ENCODE measurements at places on chromosomes 7 and 10.

GRCh38 chr7:39727231-39728012, 104.0 kb downstream of the RALA start:
- DNase-seq = no peak

DNA sequence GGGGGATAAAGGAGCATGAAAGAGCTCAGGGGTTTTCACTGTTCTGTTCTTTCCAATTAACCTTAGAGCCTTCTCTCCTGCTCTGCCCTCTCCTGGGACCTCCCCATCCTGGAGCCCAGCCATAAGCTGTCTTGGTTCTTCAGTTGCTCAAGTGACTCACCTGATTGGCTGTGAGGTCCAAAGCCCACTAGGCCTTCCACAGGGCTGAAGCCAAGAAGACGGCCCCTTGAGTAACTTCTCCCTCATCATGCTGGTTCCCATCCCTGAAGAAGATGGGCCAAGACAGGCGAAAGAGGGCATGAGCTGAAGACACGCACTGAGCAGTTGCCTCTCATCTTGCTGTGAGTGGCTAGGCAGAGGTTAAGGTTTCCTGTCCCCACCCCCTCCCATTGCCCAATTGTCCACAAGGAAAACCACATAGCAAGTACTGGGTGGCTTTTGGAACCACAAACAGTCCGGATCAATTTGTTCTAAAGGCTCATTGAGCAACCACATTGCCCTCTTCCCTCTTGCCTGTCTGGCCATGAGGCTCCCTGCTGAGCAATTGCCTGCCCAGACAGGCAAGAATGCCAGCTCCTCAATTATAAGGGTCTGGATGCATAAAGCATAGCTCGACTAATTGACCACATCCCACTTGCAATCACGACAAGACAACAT, 43.9 kb upstream of the GPAM start:
- no peak for DNase-seq

DNA sequence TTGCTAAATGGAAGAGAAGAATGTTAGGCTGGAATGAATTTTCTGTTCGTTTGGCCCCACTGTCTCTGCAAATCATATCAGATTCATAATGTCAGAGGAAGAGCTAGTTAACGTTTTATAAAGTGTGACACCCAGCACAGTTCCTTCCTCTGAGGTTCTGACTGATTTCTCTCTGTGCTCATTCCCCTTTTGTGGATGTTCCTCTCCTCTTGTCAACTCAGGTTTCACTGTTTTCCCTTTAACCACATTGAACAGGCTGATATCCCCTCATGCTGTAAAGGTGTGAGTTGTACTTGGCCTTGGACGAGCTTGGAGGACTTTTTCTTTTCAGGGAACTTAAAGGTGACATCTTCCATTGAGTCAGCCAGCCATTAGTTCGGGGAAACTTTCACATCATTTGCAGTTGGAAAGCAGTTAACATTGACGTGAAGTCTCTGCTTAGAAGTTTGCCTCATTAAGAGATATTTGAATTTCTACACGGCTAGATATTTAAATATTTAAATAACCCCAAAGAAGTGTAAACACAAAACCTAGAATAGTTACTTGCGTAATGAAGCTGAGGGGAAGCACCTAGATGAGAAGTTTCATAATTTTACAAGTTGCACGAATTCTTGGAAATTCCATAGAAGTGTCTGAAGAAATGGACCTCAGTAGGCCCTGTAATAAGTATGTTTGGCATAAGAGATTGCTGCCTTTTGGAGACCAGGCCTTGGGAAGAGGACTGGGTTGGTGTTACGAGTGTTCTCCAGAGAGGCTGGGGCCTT, 101.5 kb upstream of the EGR2 start:
- no peak for DNase-seq

GRCh38 chr10:34145715-34146114, 669.4 kb downstream of the PARD3 start:
- DNase-seq = no peak

DNA sequence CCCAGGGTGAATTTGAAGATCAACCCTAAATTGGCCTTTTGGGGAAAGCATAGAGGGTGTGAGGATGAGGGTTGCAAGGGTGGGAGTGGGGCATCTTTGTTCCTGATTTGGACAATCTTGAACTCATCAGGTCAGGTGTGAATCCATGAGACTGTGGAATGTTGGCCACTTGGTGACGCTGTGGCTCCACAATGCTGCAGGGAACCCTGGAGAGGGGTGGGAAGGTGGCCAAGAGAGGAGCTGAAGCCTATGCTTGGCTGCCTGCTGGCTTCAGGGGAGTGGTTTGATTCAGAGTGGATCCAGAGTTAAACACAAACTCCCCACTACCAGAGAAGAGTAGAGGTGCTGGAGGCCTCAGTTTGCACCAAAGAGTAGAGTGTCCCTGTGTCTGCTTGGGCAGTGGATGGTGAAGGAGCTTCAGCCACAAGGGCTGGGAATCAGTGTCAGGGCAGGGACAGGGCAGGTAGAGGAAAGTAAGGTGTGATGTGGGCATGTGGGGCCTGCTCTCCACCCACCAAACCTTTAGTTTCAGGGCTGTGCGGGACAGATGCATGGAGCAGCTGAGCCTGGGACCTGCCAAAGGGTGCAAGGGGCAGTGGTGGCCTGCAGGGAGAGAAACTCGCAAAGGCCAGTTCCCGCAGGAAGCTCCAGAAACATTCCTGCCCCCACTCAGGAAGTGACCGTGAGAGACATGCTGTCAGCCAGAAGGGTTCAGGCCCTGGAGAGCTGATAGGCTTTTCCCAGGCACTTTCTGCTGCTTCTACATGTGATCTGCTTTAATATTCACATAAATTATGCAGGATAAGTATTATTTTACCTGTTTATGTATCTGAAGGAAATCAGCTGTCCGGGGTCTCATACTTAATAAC, 81.0 kb upstream of the PRSS58 start:
- no peak for DNase-seq

DNA sequence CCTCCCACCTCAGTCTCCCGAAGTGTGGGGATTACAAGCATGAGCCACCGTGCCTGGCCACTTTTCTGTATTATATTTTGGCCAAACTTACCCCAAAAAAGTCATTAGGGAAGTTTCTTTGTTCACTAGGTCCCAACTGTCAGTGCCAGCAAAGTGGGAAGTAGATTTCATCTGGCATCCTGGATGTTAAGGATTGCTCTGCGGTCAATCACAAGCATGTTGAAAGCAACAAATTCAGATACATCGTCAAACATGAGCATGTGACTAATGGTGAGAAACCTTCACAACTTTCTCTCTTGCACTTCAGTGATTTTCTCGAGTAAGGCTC, 14.3 kb upstream of the LRRC17 start:
- no peak for DNase-seq

- no peak for DNase-seq
Measured at GRCh38 chr7:151438864-151439601, 908 bp downstream of the CRYGN start.

DNA sequence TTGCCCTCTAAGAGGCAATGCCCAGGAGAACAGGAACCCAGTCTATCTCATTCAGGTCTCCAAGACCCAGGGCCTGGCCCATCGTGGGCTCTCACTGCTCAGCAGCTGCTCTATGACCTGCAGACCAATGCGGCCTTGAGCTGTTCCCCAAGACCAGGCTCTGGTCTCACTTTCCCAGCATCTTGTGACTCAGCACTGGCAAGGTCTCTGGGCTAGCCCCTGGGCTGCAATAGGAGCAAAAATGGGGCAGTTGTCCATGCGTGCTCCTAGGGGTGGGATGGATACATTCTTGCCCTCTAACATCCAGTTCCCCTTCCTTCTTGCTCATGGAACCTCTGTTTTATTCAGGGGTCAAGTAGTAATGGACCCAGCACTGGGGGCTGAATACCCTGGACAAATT, 13.5 kb downstream of the GCK start:
- no peak for DNase-seq

- no peak for DNase-seq
Measured at GRCh38 chr7:106618480-106618879, 42.5 kb downstream of the CCDC71L start.

- DNase-seq = no peak
Measured at GRCh38 chr7:74395745-74396311, 57.9 kb upstream of the GTF2IRD1 start.

- no peak for DNase-seq
Measured at GRCh38 chr10:18886102-18886501, 162.5 kb upstream of the MALRD1 start.

- no peak for DNase-seq
Measured at GRCh38 chr7:27737616-27738015, 2.3 kb upstream of the TAX1BP1 start.

DNA sequence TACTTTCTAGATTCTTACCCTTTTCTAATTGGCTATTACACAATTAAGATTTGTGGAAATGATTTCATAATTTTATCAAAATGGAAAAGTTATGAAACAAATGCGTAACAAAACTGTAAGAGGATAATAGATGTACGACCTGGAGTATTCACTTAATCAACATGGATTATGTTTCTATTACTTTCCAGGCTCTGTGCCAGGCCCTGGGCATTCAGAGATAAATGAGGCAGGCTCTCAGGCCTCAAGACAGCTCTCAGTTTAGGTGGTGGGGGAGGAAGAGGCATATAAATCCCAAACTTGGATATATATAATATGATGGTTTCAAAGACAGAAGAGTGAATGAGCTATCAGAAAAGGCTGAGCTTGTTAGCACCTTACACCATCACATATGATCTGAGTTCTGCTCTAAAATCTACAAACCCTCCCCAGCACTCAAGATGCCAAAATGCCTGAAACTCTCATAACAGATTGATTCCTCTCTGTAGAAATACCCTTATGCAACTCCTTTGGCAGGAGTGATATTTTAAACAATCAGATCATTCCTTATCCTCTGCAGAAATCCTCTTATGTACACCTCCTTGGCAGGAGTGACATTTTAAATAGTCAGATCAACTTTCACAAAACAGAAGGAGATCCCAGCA, 42.5 kb downstream of the ACBD5 start:
- no peak for DNase-seq

DNA sequence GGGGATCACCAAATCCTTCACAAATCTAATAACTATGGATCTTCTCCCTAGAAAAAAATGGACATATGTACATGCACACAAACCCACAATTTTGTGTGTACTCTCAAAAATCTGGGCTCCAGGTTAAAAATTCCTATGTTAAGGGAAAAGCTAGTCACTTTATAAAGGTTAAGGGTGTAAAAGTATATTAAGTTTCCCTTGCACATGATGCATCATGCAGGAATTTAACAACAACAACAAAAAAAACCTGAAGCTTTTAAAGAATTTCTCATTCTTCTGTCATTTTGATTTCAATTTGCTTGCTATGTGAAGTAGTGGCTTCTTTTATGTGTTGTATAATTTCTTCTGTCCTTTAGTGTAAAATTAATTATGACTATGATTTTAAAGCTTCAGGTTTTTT, 123.7 kb downstream of the CNOT4 start:
- no peak for DNase-seq

DNA sequence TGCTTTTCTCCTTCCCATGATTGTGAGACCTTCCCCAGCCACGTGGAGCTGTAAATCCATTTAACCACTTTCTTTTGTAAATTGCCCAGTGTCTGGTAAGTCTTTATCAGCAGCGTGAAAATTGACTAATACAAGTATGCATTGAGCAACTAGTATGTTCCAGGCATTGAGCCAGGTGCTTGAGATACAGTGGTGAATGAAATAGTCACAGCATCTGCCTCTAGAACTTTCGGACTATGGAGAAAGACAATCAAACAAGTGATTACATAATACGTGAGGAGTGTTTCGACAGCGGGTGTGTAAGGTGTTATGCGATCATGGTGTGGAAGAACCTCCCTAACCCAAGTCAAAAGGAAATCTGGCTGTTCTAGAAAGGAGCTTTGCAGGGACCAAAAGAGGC, 21.6 kb upstream of the NUP205 start:
- no peak for DNase-seq

DNA sequence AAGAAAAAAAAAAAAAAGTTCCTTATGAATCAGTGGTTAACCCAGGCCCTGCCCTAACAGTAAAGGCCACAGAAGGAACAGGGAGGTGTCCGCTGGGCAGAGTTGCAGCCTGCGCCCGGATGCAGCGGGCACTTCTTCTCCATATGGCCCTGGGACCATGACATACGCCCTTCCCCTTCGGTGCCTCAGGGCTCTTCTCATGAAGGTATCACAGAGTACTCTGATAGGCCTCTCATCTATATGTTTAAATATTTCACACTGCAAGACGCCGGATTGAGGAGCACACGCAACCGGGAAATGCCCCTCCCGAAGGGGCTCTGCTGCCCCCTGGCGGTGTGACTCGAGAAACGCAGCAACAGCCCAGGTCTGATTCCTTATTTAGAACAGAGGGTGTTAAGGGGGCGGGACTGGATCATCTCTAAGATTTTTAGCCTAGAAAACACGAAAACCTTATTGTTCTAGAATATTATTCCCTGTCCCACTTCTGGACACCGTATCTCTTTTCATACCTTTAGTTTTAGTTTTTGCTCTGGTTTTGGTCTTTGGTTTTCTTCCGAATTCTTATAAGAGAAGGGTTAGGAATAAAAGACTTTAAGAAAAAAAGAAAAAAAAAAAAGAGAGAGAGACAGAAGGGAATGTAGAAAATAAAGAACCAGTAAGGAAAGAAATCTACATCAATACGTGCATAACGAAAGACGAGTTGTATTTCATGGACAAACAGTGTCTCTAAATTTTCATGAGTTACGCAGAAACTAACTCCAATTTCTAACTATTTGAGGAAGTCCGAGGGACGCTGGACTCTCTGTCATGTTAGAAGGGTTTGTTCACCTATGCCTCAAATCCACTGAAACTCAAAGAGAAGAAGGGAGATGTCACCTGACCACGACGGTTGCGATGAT, 12.0 kb downstream of the DAGLB start:
- peak; percentile 72 for DNase-seq

DNA sequence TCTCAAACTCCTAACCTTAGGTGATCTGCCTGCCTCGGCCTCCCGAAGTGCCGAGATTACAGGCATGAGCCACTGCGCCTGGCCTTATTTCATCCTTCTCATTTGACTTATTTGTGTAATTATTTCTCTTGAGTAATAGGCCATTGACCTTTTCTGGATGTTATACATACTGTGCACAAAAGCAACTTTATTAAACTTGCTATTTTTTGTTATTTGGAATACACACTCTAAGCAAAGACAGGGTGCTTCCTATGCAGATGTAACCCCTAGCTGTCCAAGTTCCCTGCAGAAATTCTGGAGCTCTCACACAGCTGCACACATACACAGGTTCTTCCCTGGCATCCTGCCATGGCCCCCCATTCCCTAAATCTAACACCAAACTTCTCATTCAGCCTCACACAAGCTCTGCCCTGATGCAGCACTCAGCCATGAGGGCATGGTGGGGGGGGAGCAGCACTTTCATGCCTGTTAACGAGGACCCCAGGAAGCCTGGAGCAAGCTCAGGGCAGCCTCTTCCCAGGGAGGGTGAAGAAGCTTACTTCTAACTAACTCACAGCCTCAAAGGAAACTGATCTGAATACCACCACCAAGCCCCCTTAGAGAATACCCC, 33.2 kb downstream of the SH3PXD2A start:
- DNase-seq = no peak

- DNase-seq = no peak
Measured at GRCh38 chr7:74153736-74154135, 20.4 kb upstream of the EIF4H start.

- no peak for DNase-seq
Measured at GRCh38 chr7:128740996-128741395, 1.8 kb downstream of the CALU start.

GRCh38 chr10:12906051-12906541, 95.4 kb downstream of the CCDC3 start:
- DNase-seq = no peak
